ENCODE measurements at places on chromosomes 2 and 18.
A peak's percentile ranks its signal among the peaks of the same experiment; 100 is the strongest.

DNA sequence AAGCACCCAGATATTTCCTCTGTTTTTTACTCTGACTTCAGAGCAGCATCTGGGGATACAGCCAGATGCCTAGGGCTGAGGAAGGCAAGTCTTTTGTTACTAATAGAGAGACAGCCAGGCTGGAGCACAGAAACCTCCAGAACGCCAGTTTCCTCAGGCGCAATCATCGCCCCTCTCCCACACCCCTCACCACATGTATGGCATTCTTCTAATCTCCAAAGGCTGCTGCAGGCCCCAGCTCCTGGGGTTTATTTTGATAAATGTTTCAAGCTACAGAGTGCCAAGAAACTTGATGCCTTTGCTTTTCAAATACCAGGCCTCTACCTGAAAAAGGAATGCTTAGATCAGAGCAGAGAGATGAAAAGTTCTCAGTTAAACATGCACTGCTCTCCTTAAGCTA is 283.6 kb downstream of the RBM43 start:
- DNase-seq, result peak; percentile 7

DNA sequence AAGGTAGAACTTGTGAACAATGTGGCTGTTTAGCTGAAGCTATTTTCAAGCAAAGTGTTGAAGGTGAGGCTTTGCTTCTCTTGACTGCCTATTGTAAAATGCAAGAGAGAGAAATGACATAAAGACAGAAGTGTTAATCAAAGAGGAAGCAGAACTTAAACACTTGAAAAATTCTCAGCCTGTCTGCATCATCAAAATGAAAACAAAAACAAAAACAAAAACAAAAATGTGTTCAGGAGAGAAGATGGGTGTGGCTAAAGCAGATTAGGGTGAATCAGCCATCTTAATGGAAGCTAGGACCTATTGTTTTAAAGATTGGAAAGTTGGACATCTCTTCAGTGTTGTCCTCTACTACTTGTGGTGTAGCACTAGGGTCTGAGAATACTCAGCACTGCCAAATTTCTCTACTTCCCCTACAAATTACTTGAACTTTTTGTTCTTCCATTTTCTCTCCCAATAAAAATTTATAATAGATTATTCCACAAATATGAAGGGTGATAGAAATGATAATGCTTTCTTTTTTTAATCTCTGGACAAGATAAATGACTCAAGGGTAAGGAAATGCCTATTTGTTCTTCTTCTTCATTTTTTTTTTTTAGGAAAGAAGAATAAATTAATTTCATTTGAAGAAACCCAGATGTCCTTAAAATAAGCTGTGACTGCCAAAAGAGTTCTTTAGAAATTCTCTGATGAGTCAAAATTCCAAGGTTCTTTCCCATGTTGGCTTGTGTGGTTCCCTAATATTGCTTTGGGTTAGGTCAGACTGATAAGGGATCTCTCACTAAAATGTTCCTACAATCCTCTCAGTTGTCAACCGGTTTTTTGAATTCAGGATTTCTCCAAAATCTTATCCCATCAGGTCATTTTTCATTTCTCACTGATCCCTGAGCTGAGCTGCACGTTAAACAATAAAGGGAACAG is 571.2 kb upstream of the ZEB2 start:
- DNase-seq, result peak; percentile 25

- no peak for DNase-seq
Observed at GRCh38 chr2:148993351-148993750, 45.1 kb upstream of the LYPD6B start.

GRCh38 chr2:173347305-173348168 is 7.1 kb upstream of the CDCA7 start:
- DNase-seq, result no peak

DNA sequence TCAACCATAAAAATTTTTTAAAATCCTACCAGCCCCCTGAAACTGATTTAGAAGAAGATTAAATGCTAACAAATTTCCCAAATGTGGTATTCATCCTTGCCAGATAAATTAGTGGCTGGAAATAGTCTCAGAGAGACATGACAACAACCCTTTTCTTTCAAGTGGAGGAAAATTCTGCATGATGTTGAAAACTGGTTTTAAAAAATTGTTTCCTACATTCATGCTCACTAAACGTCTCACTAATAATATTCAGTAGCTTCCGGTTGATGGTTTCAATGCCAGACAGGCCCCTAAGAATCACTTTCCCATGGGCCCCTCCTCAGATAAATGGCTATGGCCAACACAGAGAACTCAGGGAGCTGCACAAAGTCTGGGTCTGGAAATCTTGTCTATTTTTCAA is 43.2 kb downstream of the NCKAP5 start:
- DNase-seq, result no peak

Data from iris pigment epithelial cell (primary cell).